ENCODE measurements at places on chromosomes 1 and 21.

DNA sequence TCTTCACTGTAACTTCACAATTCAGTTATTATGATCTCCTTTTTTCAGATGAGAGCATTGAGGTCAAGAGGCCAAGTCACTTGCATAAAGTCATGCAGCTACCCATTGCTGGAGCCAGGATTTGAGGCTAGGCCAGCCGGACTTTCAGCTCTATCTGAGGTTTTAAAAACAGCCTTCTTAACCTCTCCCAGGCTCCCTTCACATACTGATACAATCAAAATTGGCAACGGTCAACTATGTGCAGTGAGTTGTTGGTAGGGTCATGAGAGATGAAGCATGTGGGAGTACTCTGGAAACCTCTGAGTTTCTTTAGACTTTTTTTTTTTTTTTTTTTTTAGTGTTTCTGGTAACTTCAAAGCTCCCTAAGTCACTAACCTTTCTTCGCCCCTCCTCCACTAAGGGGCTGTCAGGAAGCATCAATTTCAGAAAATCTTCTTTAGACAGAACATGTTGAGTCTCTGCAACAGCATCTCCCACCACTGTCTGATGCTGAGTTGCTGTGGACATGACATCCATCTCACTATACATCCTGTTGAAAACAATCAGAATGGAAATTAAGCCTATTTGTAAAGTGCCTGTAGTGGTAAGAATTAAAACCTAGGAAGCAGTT is 201.8 kb downstream of the SIPA1L2 start:
- no peak for DNase-seq

DNA sequence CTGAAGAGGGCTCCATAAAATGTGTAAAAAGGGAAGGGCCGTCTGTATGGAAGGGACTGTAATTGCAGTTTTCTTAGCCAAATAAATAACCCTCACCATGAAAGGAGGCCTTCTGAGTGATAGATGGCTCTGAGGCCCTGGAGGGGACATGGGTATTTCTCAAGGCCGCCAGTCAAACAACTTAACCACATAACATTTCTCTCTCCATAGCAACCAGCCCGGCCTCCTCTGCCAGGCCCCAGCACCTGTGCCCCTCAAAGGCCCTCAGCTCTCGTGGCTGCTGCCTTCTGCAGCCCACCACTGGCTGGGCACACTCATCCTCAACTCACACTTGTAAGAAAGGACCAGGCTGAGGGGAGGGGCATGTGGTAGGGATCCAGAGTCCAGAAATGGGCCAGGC is 57.0 kb upstream of the GJB5 start:
- DNase-seq = no peak

DNA sequence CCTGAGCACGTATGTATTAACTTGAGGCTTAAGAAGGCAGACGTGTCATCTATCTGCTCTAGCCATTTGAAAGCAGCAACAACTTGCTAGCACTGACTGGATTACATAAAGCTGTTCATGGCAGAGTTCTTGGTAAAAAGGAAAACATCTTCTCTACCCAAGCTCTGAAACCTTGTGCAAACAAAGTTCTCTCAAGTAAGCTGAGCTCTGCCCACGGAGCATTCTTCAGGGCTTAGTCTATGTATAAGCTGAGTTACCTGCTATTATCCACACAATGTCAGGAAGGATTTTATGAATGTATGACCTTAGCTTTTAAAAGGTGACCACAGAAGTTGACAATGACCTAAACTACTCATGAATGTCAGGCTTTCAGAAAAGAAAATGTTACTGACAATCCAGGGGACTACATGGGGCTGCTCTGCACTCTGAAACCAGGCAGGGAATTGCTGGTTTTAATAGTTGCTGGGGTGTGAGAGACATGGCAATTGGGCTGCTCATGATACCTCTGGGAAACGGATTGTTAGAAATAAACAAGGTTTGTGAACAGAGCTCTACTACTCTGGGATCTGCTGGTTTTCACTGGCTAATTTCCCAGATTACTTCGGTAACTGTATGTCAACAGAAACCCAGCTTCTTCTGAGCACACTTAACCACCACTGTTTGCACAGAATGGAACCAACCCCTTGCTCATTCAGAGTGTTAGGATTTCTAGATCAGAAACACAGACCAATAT is 29.6 kb upstream of the CCN1 start:
- no peak for DNase-seq

- no peak for DNase-seq
Observed at GRCh38 chr1:5959087-5959486, 33.1 kb downstream of the NPHP4 start.

DNA sequence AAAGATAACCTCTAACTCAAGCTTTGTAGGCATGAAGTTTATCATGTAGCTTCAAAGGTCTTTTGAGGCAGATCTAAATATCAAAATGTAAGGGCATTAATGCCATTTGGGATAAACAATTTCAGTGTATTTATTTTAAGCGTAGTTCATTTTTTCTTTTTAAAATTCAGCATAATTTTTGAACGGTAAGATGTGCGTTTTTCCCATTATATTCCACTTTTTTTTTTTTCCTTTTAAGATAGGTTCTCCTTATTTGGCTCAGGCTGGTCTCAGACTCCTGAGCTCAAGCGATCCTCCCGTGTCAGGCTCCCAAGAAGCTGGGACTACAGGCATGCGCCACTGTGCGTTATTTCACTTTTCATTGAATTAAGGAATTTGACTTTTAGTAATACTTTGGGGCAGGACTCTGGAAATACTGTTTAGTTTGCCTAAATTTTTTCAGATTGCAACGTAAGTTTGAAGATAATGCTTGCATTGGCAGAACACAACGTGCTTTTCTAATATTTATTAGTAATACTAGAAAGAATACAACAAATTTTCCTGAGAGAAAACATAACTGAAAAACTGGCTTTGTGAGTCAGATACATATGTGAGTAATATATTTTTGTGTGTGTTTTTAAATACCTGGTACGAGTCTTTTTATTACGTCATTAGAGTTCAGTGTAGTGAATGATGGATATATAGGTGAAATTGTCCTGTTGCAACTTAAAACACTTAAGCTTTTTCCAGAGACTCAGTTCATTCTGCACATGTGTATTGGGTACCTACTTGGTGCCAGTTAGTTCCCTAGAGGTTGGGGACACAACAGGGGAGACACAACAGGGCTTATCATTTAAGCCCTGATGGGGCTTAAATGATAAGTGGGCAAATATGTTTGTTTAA is 2.2 kb downstream of the RALGPS2 start:
- no peak for DNase-seq

GRCh38 chr1:42756956-42757891 is 9.6 kb downstream of the P3H1 start:
- no peak for DNase-seq

- DNase-seq = no peak
Observed at GRCh38 chr1:116038679-116039078, 62.4 kb downstream of the SLC22A15 start.

GRCh38 chr1:233355841-233356704 is 28.5 kb downstream of the MAP3K21 start:
- DNase-seq = no peak

DNA sequence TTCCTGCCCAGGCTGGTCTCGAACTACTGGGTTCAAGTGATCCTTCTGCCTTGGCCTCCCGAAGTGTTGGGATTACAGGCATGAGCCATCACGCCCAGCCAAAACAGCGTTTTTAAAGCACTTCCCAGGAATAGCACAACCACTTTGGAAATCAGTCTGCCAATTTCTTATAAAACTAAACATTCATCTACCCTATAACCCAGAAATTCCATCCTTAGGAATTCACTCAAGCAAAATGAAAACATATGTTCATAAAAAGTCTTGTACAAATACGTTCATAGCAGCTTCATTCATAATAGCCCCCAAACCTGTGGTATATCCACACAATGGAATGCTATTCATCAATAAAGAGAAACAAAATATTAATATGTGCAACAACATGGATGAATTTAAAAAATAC is 36.1 kb downstream of the PHC2 start:
- no peak for DNase-seq

DNA sequence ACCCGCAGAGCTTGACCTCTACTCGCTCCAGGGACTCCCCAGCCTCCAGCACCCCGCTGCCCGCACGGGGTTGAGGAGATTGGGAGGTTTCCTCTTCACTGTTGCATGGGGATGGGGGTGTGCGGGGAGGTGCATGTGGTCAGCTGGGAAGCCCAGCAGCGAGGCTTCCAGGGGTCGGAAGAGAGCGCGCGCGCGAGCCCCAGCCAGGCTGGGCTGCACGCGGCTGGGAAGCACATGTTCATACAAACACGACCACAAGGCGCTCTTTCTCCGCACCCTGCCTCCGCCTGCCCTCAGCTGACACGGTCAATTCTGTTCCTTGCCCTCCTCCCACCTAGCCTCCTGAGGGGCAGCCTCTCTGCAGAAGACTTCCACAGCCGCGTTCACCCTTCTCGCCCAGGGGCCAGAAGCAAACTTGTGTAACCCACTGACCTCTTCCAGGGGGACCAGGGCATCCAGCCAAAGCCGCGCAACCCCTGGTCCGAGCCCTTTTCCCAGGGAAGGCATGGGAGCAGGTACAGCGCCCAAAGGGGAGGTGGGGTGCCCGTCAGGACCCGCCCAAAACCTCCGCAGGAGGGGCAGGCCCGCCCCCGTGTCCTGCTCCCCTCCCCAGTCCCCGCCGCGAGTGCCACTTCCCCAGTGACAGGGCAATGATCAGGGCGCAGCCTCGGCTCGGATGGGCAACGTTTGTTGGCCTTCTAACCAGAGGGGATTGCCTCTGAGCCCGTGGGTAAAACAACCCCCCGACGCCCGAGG is 1.3 kb downstream of the COL24A1 start:
- no peak for DNase-seq

GRCh38 chr1:112146201-112146715 is 156.8 kb upstream of the KCND3 start:
- no peak for DNase-seq

- no peak for DNase-seq
Observed at GRCh38 chr1:246597340-246597739, 31.1 kb downstream of the CNST start.

DNA sequence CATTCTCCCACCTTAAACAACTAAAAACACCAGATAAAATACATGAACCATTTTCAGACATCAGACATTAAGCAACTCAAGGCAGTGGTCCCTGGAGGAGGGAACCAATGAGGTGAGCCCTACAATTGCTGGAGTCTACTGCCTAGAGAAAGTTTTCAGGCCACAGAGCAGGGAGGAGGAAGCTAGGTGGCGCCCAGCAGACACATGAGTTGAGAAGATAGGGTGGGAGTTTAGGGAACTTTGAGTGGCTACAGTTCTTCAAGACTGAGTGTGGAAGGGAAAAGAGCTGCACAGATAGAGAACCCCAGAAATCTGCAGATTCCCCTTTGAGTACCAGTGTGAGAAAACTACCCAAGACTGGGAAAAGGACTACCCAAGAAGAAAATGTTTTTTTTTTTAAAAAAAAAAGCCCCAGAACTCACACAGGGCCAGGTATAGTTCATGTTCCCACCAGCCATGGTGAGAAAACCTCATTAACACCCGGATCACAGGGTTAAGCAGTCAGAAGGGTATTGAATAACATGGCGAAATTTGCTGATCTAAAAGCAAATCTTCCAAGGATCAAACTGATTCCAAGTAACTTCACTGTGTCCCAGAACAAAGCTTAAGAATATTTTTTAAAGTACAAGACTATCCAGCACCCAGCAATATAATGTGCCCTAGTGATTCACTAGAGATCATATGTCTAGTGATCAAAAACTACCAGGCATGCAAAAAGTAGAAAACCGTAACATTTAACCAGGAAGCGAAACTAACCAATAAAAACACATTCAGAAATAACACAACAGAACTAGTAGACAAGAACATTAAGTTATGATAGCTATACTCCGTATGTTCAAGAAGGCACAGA is 12.0 kb downstream of the ALDH9A1 start:
- no peak for DNase-seq

- DNase-seq = no peak
Observed at GRCh38 chr1:58724483-58724882, 24.6 kb upstream of the MYSM1 start.

DNA sequence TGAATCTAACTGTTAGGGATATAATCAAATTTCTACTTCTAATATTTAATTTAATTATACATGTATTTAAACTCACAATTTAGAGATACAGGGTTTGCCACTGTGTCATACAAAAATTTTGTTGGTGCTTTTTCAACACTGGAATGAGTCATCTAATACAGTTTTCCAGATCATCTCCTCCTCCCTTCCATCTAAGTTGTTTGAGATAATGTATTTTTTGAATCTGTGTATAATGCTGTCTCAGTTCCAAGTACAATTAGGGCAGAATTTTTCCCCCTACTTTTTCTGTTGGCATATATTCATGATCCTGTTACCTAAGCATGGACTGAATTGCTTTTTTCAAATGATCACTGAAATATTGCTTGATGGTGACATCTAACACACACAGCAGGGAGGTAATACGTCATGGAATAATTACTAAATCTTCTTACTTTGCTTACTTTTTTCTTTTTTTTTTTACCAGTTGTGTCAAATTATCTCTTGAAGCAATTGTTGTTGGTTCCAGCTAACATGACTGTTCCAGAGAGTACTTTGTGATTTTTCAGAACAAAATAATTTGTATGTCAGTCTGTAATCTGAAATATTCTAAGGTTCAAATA is 146.0 kb downstream of the MAGI3 start:
- DNase-seq = no peak

GRCh38 chr1:95953015-95953414 is 719.0 kb downstream of the RWDD3 start:
- no peak for DNase-seq

DNA sequence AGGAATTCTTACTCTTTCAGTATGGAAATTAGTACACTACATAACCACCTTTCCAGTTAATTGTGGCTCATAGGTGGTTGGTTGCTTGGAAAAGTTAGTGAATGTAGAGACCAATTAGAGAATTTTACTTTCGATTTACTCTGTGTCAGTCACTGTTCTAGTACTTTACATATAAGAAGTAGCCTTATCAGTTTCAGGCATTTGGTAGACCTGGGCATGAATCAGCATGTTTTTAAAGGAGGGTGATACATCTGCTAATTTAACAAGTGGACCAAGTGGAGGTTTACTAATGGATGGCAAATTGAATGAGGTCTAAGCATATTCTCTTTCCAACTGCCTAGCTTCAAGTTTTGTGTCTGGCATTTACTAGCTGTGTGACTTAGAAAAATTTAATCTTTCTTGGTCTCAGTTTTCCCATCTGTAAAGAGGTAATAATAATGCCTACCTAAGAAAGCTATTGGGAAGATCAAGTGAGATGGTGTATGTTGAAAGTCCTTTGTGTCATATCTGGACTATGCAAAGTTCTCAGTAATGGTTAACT is 1158.6 kb downstream of the PLA2G4A start:
- DNase-seq = no peak

- DNase-seq = peak; percentile 41
Observed at GRCh38 chr1:172745014-172745413, 86.1 kb downstream of the FASLG start.

- no peak for DNase-seq
Observed at GRCh38 chr1:175417316-175417715, 224.7 kb upstream of the KIAA0040 start.

DNA sequence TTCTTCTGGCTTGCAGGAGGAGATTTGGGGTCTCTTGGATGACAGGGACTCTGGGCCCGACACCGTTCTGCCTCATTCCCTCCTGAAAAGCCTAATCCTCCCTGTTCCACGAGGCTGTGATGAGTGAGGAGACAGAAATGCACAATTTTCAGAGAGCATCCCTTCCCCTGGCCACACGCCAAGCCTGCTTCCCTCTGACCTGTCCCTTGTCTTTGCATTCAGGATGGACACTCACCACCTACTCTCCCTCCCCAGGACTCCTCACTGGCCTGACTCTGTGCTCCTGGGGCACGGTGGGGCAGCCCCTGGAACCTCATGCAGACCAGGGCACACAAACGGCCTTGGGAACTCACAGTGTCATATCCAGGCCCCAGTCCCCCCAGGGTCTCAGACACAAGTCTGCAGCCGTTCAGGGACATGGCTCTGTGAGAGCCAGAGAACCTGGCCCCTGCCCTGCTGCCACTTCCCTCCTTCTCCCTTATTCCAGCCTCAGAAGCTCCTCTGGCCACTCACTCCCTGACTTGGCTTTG is 3.5 kb upstream of the PRAMEF12 start:
- no peak for DNase-seq

Data from stimulated activated naive CD8-positive, alpha-beta T cell treated with anti-CD3 and anti-CD28 coated beads, Interleukin-15, Interleukin-2, amounts not matched to agents 100 U/mL and 50 U/mL, for 24 hours (primary cell).